GM04503 (cell line): ENCODE measurements at places on chromosomes 1 and 21.

GRCh38 chr1:117683571-117684285 lies 77.9 kb downstream of the TENT5C start:
- DNase-seq: peak; percentile 63

- DNase-seq: no peak
Measured at GRCh38 chr1:222331765-222332164, 216.1 kb downstream of the HHIPL2 start.

- no peak for DNase-seq
Measured at GRCh38 chr1:210332719-210333398, 4.2 kb downstream of the HHAT start.

DNA sequence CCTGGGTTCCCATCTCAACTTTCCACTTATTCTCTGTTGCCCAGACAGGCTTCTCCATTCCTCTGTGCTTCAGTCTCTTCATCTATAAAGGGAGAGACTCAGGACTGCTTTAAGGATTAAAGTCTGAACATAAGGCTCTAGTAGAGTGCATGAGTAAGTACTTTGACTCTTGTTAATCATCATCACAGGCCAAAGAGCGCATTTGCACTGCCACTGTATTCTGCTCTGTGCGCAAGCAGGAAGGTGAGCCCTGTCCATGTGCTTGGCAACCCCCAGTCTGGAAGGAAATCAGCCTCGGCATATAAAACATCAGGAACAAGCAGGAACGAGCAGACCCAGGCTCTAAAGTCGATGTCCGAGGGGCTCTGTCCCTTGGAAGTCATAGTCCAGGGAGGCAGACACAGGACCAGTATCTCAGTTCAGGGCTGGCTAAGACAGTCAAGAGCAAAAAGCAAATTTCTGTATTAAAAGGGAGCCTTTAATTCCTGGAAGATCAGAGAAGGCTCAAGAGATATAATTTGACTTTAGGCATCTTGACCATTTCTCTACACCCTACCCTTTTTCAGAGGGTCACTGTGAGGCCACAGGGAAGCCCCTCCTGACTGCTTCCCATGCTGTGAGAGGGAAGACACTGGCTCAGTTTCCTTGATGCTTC lies 131.2 kb downstream of the TRABD2B start:
- no peak for DNase-seq

GRCh38 chr1:43536864-43537358 lies 6.2 kb downstream of the PTPRF start:
- no peak for DNase-seq

DNA sequence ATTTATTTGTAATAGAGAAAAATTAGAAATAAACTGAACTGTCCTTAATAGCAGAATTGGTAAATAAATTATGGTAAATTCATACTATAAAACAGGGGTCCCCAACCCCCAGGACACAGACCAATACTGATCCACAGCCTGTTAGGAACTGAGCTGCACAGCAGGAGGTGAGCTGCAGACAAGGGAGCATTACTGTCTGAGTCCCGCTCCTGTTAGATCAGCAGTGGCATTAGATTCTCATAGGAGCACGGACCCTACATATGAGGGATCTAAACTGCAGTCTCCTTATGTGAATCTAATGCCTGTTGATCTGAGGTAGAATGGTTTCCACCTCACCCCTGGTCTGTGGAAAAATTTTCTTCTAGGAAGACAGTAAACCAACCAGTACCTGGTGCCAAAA lies 7.5 kb downstream of the WDR47 start:
- DNase-seq: no peak

DNA sequence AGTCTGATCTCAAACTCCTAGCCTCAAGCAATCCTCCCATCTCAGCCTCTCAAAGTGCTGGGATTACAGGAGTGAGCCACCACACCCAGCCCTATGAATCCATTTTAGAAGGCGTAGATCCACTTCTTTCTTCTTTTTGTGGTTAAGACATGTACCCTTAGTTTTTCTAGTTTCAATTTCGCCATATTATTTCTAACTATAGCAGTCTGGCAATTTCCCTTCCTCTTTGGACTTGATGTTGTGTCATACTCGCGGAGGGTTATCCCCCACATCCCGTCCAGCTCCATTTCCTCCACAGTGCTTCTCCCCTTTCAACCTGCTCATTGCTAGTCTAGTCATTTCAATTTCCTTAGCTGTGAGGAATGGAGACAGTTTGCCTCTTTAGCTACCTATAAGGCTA lies 5.2 kb upstream of the LRRC8D start:
- DNase-seq: no peak

DNA sequence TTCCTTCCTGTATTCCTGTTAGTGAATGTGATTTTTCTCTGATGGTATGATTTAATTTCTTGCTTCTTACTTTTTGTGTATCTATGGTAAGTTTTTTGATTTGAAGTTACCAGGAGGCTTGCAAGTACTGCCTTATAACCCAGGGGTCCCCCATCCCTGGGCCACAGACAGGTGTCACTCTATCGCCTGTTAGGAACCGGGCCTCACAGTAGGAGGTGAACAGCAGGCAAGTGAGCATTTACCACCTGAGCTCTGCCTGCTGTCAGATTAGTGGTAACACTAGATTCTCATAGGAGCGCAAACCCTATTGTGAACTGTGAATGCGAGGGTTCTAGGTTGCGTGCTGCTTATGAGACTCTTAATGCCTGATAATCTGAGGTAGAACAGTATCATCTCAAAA lies 143.3 kb downstream of the RPS6KC1 start:
- no peak for DNase-seq

GRCh38 chr1:186782791-186783190 lies 46.0 kb upstream of the PLA2G4A start:
- no peak for DNase-seq

DNA sequence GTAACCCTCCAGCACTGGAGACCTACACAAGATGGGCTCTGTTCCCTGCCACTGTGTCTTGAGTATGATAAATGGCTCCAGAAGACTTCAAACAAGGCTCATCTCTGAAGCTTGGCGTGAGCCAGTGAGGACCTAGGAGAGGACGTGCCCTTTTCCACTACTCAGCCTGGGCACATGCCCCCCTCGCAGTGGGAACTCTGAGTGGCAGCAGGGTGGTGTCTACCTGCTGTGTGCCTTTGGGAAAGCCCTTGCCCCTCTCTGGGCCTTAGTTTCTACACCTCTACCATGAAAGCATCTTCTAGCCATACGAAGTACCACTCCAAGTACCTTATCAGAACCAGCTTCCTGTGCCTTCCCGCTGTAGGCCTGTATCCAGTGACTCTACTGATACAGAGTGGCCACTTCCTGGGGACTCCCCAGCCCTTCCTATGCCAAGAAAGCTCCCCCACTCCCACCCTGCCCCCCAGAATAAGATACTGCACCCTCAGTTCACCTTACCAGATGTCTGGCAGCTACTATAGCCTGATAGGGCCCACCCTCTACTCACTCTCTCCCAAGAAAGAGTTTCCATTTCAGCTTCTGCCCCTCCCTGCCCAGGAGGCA lies 3.1 kb upstream of the MOB3C start:
- DNase-seq: no peak

GRCh38 chr1:8524627-8525157 lies 206.8 kb downstream of the SLC45A1 start:
- DNase-seq: no peak
